T-helper 1 cell (primary cell): ENCODE measurements at places on chromosomes 3 and 15.

DNA sequence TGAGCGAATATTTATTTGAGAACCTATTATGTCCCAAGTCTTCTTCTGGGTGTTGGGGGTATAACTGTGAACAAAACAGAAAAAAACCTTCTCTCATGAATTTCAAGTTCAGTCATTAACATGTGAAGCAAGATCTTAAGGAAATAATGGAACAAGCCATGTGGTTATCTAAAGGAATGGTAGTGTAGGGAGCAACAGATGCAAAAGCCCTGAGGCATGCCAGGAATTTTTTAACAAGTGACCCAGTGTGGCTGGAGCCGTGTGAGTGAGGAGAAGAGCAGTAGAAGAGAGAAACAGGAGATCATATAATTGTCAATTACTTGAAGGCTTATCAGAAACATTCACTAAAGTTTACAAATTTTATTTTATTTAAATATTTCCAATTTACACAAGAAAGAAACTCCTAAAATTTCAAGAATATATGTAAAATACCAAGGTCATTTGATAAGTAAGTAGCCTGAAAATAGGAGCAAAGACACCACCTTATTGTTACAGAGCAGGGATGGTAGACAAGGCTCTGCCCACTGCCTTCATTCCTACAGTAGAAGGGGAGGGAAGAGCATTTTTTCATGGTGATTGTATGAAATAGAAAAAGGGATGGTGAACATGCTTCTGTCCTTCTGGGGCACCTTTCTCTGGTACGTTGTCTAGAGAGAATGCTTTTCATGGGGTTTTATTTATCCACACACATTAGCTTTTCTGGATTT, 345.1 kb downstream of the PLOD2 start:
- DNase-seq = no peak

- DNase-seq = no peak
Observed at GRCh38 chr3:9914011-9914410, 2.9 kb upstream of the IL17RC start.

- no peak for DNase-seq
Observed at GRCh38 chr15:64112073-64112772, 16.4 kb downstream of the SNX1 start.

- DNase-seq = no peak
Observed at GRCh38 chr3:104520228-104520655, 846.5 kb upstream of the ALCAM start.

GRCh38 chr3:112561484-112561733, 353 bp downstream of the ATG3 start:
- DNase-seq = no peak
